ENCODE measurements at places on chromosomes 6 and 20. TPM values are rescaled to one million over a fixed set of nuclear protein-coding genes. Genes with fewer than 3 reads are reported as not detected.

Gene CTAGE9
- not detected for total RNA-seq

Gene CTSA
- total RNA-seq = 37.9 TPM

Gene TOX2
- total RNA-seq = 52.8 TPM

Gene AAR2
- total RNA-seq = 44.6 TPM

Gene HELZ2
- 46.1 TPM for total RNA-seq

Gene SMOC2
- 167 TPM for total RNA-seq

Gene LINC00237
- total RNA-seq = not detected

Gene FOXF2
- 14.1 TPM for total RNA-seq

Gene C6orf132
- total RNA-seq = 30.8 TPM

Gene TMEM14A
- 56.4 TPM for total RNA-seq

Gene HRH3
- total RNA-seq = 0.51 TPM

Gene MCCD1
- total RNA-seq = not detected

Gene HCK
- 3.1 TPM for total RNA-seq

Gene KIF25
- 0.28 TPM for total RNA-seq

Gene DNAH8
- 3.6 TPM for total RNA-seq

Gene SPTLC3
- total RNA-seq = 5.2 TPM

Gene DOK5
- 0.14 TPM for total RNA-seq

Gene NAPB
- total RNA-seq = 24.3 TPM

Gene HSPA12B
- total RNA-seq = 3.9 TPM

All from prostate gland (tissue), 2 donors.